ENCODE measurements at places on chromosomes 16 and 17.
A peak's percentile ranks its signal among the peaks of the same experiment; 100 is the strongest.

DNA sequence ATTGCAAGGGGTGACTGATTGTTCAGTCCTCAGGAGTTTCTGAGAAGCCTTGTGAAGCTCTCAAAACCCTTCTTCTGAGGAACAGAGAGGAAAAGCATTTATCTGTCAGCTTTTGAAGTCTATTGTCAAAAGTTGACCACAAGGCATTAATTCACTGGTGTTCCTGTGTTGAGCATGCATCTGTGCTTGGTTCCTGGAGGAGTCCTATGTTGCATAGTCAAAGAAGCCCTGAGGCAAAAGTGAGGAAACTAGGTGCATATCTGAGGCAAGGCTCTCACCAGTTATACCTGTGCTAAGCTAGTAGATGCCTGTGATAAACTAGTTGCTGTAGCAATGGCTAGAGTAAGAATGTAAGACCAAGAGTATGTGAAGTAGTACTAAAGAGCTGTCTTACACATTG is 1.8 kb upstream of the HEATR6 start:
- DNase-seq = no peak

DNA sequence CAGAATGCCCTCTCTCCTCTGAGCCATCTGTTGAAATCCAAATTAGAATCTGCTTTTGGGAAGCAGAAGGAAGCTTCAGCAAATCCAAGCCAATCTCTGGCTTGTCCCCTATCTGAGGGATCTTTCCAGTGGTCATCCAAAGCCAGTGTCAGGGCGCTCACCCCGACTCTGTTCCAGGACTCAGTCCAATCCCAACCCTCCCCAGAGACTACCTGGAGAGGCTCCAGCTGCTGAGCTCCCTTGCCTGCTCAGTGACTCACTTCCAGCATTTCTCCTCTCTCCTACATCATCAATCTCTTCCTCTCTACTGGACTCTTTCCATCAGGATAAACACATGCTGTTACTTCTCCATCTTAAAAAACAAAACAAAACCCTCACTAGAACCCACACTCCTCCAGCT is 2.4 kb downstream of the MATCAP1 start:
- DNase-seq = no peak

GRCh38 chr16:8630255-8630953 is 8.9 kb downstream of the METTL22 start:
- DNase-seq = no peak

DNA sequence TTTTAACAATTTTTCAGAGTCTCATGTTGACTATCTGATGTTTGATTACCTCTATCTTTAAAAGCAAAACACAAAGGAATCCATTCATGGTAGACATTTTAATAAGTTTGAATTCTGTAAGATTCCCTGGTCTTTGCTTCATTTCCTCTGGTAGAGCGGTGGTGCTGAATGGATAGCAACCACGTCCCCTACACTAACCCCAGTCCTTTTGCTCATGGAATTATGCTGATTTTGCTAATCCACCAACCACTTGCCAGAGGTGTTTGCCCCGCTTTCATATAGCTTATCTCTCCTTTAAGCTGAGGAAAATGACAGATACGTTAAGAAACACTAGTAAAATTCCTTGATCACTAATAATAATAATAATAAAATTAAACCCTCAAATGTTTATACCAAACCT is 9.5 kb downstream of the KCNJ16 start:
- DNase-seq = no peak

- DNase-seq = no peak
These were observed 30.0 kb downstream of the SNN start for GRCh38 chr16:11698271-11698689.

DNA sequence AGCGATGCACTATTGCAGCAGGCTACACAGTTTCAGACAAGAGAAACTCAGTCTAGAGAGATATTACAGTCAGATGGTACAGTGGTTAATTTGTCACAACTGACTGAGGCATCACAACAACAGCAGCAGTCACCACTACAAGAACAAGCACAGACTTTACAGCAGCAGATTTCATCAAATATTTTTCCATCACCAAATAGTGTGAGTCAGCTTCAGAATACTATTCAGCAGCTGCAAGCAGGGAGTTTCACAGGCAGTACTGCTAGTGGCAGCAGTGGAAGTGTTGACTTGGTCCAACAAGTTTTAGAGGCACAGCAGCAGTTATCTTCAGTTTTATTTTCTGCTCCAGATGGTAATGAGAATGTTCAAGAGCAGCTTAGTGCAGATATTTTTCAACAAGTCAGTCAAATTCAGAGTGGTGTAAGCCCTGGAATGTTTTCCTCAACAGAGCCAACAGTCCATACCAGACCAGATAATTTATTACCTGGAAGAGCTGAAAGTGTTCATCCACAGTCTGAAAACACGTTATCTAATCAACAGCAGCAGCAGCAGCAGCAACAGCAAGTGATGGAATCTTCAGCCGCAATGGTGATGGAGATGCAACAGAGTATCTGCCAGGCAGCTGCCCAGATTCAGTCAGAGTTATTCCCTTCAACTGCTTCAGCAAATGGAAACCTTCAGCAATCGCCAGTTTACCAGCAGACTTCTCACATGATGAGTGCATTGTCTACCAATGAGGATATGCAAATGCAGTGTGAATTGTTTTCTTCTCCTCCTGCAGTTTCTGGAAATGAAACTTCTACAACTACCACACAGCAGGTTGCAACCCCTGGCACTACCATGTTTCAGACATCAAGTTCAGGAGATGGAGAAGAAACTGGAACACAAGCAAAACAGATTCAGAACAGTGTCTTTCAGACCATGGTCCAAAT is 34.1 kb downstream of the NQO1 start:
- no peak for DNase-seq

GRCh38 chr16:81151648-81152310 is 55.6 kb upstream of the GCSH start:
- no peak for DNase-seq

GRCh38 chr16:57701759-57702371 is 7.3 kb downstream of the DRC7 start:
- no peak for DNase-seq

GRCh38 chr17:44595216-44595775 is 38.0 kb downstream of the FZD2 start:
- DNase-seq = no peak

- DNase-seq = no peak
These were observed 1.8 kb downstream of the IL27 start for GRCh38 chr16:28504707-28505404.

DNA sequence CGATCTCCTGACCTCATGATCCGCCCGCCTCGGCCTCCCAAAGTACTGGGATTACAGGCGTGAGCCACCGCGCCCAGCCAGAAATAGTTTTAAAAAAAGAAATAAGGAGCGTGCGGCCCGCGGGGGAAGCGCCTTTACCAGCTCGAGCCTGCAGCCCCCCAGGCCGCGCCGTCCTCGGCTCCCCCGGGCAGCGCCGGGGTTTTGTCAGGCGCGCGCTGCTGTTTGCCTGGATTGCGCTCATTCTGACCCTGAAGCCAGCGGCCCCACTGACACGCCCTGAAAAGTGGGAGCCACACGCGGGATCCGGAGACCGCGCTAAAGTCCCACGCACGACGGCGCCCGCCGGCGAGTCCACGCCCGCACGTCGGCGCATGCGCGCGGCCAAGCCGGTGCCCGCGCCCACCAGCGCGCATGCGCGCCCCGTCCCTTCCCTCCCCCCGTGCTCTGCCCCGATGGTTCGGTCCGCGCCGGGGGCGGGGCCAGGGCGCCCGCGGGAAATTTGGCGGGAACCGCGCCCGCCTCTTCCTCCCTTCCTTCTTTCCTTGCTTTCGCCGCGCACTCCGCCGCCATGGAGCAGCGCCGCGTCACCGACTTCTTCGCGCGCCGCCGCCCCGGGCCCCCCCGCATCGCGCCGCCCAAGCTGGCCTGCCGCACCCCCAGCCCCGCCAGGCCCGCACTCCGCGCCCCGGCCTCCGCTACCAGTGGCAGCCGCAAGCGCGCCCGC is at the start of gene CDT1:
Gene CDT1 (plus strand): TSS at position 526 of the 724 bp plus-strand sequence. CDS start 43 bp downstream, at position 569.
- peak; percentile 82 for DNase-seq

GRCh38 chr17:31236137-31236536 is 60.9 kb downstream of the OMG start:
- no peak for DNase-seq

- DNase-seq = peak; percentile 90
These were observed at the start of gene PHB1 for GRCh38 chr17:49414622-49415350. Gene PHB1, minus strand, starts transcription at chr17:49414882. Its CDS starts 1,618 bp downstream, at chr17:49413264.

DNA sequence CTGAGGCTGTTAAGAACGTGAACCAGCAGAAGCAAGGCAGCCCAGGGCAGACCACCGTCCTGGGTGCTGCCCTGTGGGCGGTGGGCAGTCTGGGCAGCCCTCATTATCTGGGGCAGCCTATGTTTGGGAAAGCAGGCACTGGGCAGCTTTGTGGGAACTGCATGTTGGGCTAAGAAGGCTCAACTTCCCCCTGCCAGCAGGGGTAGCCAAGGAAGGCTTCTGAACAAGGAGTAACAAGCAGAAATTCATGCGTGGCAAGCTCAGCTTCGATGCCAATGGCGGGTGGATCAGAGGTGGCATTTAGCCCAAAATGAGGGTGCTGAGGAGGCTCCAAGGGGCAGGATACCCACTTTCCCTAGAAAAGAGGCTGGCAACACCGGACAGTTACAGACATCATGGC is 42.7 kb upstream of the METRNL start:
- DNase-seq = no peak

DNA sequence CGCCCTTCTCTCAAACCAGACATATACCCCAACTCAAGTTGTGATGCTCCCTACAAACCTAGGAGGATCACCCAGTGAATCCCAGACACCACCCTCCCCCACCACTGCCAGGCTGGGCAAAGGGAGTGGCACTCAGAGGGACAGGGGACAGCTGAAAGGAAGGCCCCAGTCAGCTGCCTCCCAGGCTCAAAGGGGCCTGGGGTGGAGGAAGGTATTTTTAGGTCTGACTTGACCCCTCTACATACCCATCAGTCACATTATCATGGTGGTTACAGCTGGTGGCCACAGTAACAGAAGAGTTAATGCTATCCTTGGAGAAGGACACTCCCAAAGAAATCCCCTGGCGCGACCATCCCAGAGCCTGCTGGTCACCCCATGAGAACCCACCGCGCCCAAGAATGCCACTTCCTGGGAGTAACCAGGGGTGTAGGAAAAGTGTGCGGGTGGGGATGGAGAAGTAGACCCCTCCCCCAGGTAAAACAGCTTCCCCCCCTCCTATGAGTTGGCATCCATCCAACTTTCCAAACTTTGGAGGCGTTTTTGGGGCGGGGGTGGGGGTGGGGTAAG is 1.1 kb downstream of the CACNB1 start:
- DNase-seq = no peak

- no peak for DNase-seq
These were observed 28.9 kb downstream of the ADCY9 start for GRCh38 chr16:4087099-4087885.

- DNase-seq = no peak
These were observed 10.2 kb downstream of the CIBAR2 start for GRCh38 chr16:85101956-85102630.

GRCh38 chr17:37284191-37284590 is 91.6 kb upstream of the C17orf78 start:
- DNase-seq = no peak

DNA sequence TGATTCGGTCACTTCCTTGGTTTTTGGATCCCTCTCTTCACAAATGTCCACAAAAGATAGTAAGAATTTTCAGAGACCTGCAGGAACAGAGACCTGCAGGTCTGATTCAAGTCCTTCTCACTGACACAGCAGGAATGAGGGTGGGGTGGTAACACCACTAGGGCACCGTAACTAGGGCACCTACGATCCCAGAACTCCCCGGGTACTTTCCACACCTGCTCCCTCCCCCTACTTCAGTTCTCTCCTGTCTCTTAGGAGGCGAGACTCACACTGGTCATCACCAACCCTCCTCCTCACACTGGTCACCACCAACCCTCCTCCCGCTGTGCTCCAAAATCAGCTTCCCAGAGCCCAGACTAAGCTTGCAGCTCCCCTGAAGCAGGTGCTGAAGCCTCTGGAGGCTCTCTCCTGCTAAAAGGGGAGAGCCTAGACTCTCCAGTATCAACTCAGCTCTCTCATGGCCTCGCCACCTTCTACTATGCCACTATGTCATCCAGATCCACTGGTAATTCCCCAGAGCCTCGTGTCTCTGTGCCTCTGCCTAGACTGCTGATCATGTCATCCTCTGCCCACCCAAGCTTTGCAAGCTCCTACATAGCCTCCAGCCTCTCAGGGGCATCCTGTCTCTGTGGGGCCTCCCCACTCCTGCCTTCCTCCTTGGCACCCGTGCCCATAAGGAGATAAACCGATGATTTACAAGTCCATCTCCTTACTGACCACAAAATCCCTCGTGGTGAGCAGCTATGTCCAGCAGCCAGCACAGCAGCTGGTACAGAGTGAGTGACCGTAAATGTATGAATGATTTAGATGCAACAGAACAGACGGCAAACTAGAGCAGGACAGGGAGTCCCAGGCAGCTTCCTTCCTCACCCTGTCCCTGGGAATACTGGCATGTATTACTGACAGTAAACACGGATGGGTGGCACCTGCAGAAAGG is 63.4 kb upstream of the GSG1L start:
- no peak for DNase-seq

- DNase-seq = no peak
These were observed 84.0 kb upstream of the RPH3AL start for GRCh38 chr17:436571-436970.

DNA sequence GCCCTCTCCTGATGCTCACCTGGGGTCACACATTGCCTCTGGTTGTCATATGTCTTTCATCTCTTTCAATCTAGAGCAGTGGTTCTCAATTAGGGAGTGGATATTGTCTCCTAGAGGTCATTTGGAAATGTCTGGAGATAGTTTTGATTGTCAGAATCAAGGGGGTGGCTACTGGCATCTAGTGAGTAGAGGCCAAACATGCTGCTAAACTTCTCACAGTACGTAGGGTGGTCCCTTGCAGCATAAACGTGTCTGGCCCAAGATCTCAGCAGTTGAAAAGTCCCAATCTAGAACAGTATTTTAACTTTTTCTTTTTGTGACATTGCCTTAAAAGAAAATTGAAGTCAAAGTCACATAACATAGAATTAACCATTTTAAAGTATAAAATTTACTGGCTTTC is 30.5 kb upstream of the SLC5A10 start:
- no peak for DNase-seq

- DNase-seq = no peak
These were observed 75.7 kb upstream of the FAM20A start for GRCh38 chr17:68676856-68677255.

DNA sequence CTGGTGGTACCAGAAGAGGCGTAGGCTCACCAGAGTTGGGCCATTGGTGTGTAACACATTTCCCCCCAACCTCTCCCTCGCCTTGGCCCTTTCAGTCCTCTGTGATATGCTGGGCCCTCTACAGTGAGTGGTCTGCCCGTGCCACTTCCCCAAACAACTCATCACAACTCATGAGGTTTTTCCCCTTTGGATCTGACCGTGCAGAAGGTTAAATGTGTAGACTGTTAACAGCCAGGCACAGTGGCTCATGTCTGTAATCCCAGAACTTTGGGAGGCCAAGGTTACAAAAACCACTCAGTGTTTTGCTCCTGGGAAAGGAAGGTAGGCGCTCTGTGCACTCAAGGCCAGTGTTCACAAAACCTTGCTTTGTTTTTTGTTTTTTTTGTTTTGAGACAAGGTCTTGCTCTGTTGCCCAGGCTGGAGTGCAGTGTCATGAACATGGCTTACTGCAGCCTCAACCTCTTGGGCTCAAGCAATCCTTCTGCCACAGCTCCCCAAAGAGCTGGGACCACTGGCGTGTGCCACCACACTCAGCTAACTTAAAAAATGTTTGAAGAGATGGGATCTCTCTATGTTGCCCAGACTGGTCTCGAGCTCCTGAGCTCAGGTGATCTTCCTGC is 11.3 kb upstream of the CYB5B start:
- DNase-seq = no peak

- no peak for DNase-seq
These were observed 25.2 kb upstream of the SLC5A11 start for GRCh38 chr16:24820522-24820921.
